Heart left ventricle (tissue), 16 donors: ENCODE measurements at places on chromosomes 3 and 15.
A peak's percentile ranks its signal among the peaks of the same experiment; 100 is the strongest.

DNA sequence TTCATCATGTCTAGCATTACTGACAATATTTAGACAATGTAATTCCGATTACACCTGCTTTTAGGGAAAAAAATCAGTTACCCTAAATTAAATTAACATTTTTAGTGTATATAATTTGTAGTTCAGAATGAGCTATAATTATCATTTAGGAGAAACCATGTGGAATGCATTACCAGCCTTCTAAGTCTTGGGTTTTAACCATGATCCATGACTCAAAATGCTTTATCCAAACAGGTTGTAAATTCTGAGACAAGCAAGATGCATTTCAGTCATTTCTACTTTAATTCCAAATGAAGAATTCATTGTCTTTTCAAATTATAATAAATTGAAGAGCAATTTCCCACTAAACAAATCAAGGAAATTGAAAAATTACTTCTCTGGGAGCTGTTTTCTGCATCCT lies 243.7 kb upstream of the LRIG1 start:
- no peaks in the 10 kb centered on the region for H3K4me1 ChIP-seq
- no peak for DNase-seq
- H3K27me3 ChIP-seq: no peaks in the 10 kb centered on the region
- no peak overlapping the region for H3K27ac ChIP-seq
- H3K36me3 ChIP-seq: no peaks in the 10 kb centered on the region

DNA sequence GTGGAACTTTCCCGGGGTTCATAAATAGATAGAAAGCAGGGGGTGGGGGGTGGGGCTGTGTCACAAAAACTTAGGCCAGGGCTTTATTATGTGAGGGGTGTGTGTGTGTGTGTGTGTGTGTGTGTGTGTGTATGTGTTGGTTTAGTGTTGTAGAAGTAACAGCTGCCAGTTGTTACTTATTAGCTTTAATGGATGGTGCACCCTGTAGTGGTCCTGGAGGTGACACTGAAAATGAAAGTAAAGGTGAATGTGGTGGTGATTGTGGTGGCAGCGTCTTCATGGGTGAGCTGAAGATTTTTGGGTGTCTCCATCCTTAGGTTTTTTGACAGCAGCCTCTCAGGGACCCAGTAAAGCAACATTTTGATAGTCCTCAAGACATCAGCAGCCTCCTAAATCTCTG lies 449.9 kb downstream of the PDCD6IP start:
- H3K36me3 ChIP-seq: no peaks in the 10 kb centered on the region
- no peaks in the 10 kb centered on the region for H3K27me3 ChIP-seq
- DNase-seq: no peak
- H3K4me1 ChIP-seq: no peaks in the 10 kb centered on the region
- no peak overlapping the region for H3K27ac ChIP-seq

GRCh38 chr15:29376590-29376989 lies 107.0 kb upstream of the NSMCE3 start:
- no peaks in the 10 kb centered on the region for H3K4me1 ChIP-seq
- DNase-seq: no peak
- no peaks in the 10 kb centered on the region for H3K27me3 ChIP-seq
- H3K4me3 ChIP-seq: no peak overlapping the region

DNA sequence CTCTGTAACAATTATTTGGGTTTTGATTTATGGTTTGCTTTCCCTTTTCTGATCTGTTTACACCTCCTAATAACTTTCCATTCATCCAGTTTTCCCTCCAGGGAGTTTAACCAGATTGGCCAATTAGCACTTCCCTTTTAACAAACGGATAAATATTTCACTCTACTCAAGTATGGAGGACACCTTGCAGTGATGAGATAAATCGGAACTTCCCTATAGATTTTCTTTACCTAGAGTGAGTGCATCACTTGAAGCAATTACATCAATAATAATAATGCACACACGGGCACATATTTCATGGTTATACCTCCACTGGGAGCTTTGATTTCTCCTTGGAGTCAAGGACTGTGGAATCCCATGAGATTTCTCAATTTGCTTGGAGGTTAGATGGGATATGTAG lies 239.1 kb upstream of the CFAP20DC start:
- no peak for DNase-seq
- no peak overlapping the region for H3K4me3 ChIP-seq
- H3K4me1 ChIP-seq: no peaks in the 10 kb centered on the region
- no peaks in the 10 kb centered on the region for H3K36me3 ChIP-seq
- no peak overlapping the region for H3K27ac ChIP-seq

DNA sequence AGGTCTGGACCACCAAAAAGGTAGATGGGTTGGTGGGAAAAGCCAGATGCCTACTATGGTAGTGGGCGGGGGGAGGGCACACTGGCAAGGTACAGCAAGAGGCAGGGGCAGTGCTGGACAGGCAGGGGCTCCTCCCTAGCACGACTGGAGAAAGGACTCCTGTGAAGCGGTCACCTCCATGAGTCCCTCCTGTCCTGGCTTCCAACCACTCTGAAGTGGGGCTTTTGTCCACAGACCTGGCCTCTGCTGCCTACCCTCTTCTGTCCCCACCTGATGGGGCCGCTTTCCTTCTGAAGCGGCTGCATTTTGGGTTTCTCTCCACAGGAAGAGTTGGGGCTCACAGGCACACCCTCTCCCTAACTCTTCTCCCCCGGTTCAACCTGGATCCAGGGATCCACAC lies 2.7 kb upstream of the SPTBN5 start:
- H3K27ac ChIP-seq: no peak overlapping the region
- H3K36me3 ChIP-seq: peaks cover 52% of the 10 kb centered on the region
- H3K4me1 ChIP-seq: peaks cover 21% of the 10 kb centered on the region
- DNase-seq: peak; percentile 14
- H3K4me3 ChIP-seq: no peak overlapping the region

- DNase-seq: no peak
- no peaks in the 10 kb centered on the region for H3K36me3 ChIP-seq
- H3K27me3 ChIP-seq: no peaks in the 10 kb centered on the region
- H3K4me1 ChIP-seq: no peaks in the 10 kb centered on the region
- H3K4me3 ChIP-seq: no peak overlapping the region
Measured at GRCh38 chr3:144810160-144810559, 838.5 kb downstream of the DIPK2A start.

- H3K4me1 ChIP-seq: peaks cover 79% of the 10 kb centered on the region
- no peak overlapping the region for H3K4me3 ChIP-seq
- DNase-seq: peak; percentile 82
- no peaks in the 10 kb centered on the region for H3K27me3 ChIP-seq
Measured at GRCh38 chr3:131386429-131387165, 5.0 kb downstream of the NUDT16 start.

GRCh38 chr3:1847571-1847970 lies 251.1 kb upstream of the CNTN4 start:
- no peaks in the 10 kb centered on the region for H3K27me3 ChIP-seq
- no peaks in the 10 kb centered on the region for H3K36me3 ChIP-seq
- H3K4me3 ChIP-seq: no peak overlapping the region
- H3K27ac ChIP-seq: no peak overlapping the region
- no peak for DNase-seq
- no peaks in the 10 kb centered on the region for H3K4me1 ChIP-seq

DNA sequence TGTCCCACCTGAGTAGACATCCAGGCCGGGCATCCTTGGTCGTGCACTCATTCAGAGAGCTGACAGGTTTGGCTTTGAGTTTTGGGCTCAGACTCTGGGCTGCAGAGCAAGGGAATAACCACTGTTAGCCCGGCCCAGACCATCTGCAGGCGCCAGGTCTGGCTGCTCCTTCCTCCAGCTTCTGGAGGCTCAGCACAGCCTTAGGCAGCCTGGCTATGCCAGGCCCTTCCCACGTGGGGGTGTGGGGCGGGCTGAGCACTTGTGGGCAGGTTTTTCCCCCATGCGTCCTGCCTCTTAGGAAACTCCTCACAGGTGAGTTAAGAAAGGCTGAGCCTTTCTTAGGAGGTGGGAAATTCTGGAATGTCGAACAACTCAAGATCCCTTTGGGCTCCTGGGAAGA lies 11.2 kb downstream of the PLA2G4B start:
- no peak overlapping the region for H3K4me3 ChIP-seq
- no peaks in the 10 kb centered on the region for H3K4me1 ChIP-seq
- no peaks in the 10 kb centered on the region for H3K36me3 ChIP-seq
- H3K27me3 ChIP-seq: no peaks in the 10 kb centered on the region

GRCh38 chr3:109313061-109313460 lies 3.3 kb downstream of the DPPA2 start:
- H3K4me3 ChIP-seq: no peak overlapping the region
- no peak for DNase-seq
- H3K27ac ChIP-seq: no peak overlapping the region

DNA sequence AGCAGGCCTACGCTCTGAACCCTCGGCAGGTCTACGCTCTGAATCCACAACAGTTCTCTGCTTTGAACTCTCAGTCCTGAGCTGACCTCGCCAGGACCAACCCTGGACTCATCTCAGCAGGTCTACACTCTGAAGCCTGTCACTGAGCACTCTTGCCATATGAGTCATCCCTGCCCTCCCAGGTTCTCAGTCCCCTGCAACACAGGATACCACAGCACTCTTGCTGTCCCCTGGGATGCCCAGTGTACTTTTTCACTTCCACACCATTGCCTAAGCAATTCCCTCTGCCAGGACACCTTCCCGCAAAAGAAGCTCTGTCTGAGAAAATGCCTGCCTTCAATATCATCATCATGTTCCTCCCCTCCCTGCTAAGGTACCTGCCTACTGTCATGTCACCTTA lies 42.0 kb downstream of the NUP210 start:
- no peaks in the 10 kb centered on the region for H3K36me3 ChIP-seq
- H3K27me3 ChIP-seq: no peaks in the 10 kb centered on the region
- DNase-seq: no peak
- H3K4me1 ChIP-seq: peaks cover 12% of the 10 kb centered on the region
- H3K4me3 ChIP-seq: no peak overlapping the region

- H3K4me1 ChIP-seq: peaks cover 16% of the 10 kb centered on the region
- no peaks in the 10 kb centered on the region for H3K36me3 ChIP-seq
- no peak overlapping the region for H3K4me3 ChIP-seq
- H3K27ac ChIP-seq: no peak overlapping the region
Measured at GRCh38 chr15:87489902-87490665, 766.5 kb downstream of the NTRK3 start.

- H3K4me1 ChIP-seq: peaks cover 22% of the 10 kb centered on the region
- no peaks in the 10 kb centered on the region for H3K27me3 ChIP-seq
- peak overlapping the region; percentile 85 for H3K27ac ChIP-seq
- no peak overlapping the region for H3K4me3 ChIP-seq
Measured at GRCh38 chr15:68207176-68207935, 2.2 kb upstream of the CALML4 start.

GRCh38 chr3:168124791-168125190 lies 29.1 kb upstream of the GOLIM4 start:
- no peak for DNase-seq
- no peak overlapping the region for H3K4me3 ChIP-seq
- H3K27me3 ChIP-seq: no peaks in the 10 kb centered on the region

DNA sequence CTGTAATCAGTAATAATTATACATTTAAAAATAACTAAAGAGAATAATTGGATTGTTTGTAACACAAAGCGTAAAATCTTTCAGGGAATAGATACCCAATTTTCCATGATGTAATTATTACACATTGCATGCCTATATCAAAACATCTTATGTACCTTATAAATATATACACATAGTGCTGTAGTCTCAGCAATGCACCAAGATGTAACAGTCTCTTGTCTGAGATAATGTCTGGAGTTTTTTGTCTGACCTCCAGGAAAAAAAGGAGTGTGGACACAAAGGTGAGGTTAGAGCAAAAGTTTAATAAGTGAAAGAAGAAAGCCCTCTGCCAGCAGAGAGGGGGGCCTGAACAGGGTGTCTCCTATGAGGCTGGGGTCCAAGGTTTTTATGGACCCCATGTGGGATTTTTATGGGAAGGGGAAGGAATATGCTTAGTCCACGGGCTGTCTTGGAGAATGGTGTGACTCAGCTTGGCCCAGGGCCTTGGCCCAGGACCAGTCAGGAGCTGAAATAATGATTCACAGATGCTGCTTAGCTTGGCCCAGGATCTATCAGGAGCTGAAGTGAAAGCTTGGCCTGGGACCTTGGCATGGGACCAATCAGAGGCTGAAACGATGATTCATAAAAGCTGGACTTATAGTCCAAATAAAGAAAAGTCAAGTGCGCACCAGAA lies 545.0 kb downstream of the ZPLD1 start:
- DNase-seq: peak; percentile 83
- no peak overlapping the region for H3K4me3 ChIP-seq
- no peaks in the 10 kb centered on the region for H3K36me3 ChIP-seq
- H3K27me3 ChIP-seq: no peaks in the 10 kb centered on the region

DNA sequence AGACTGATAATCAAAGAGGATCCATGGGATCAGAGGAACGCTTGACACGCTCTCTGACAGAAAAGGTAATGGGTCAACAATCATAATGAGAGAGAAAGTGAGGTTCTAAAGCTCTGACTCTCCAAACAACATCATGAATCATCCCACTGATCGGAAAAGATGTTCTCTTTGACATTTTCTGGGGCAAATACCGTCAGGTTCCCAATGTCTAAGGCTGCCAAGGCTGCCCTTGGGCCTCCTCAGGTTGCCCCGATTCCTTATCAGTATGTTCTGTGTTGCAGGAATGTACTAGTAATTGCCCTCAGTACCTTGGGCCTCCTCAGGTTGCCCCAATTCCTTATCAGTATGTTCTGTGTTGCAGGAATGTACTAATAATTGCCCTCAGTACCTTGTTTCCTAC lies 60.9 kb downstream of the NPTN start:
- H3K4me3 ChIP-seq: no peak overlapping the region
- DNase-seq: no peak
- peaks cover 98% of the 10 kb centered on the region for H3K36me3 ChIP-seq
- H3K27ac ChIP-seq: no peak overlapping the region
- no peaks in the 10 kb centered on the region for H3K4me1 ChIP-seq
- no peaks in the 10 kb centered on the region for H3K27me3 ChIP-seq

DNA sequence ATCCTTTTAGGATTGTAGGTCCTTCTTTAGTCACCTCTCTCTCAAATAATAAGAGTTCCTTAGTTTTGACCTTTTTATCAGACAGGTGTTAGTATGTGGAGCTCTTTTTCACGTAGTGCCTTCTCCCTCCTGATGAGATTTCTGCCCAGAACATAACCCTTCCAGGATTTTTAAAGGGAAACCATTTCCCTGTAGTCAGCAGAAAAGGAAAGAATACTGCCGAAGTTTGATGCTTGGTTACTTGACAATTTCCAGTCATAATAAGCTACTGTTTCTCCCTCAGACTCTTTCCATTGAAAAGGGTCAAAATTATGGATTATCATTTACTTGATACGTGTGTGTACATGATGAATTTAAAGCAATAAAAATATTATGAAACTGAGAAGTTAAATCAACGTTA lies 73.1 kb downstream of the VPS8 start:
- no peak for DNase-seq
- H3K4me1 ChIP-seq: no peaks in the 10 kb centered on the region
- peaks cover 90% of the 10 kb centered on the region for H3K36me3 ChIP-seq
- H3K4me3 ChIP-seq: no peak overlapping the region
- H3K27ac ChIP-seq: no peak overlapping the region
- no peaks in the 10 kb centered on the region for H3K27me3 ChIP-seq

GRCh38 chr15:52772766-52773165 lies 17.4 kb downstream of the ONECUT1 start:
- DNase-seq: no peak
- no peak overlapping the region for H3K4me3 ChIP-seq
- no peaks in the 10 kb centered on the region for H3K36me3 ChIP-seq
- H3K27ac ChIP-seq: no peak overlapping the region
- H3K27me3 ChIP-seq: peaks cover 62% of the 10 kb centered on the region
- no peaks in the 10 kb centered on the region for H3K4me1 ChIP-seq
